Esophagus muscularis mucosa (tissue), 4 donors: ENCODE measurements at places on chromosomes 2 and 18. TPM values are rescaled to one million over a fixed set of nuclear protein-coding genes. Genes with fewer than 3 reads are reported as not detected.

DNA sequence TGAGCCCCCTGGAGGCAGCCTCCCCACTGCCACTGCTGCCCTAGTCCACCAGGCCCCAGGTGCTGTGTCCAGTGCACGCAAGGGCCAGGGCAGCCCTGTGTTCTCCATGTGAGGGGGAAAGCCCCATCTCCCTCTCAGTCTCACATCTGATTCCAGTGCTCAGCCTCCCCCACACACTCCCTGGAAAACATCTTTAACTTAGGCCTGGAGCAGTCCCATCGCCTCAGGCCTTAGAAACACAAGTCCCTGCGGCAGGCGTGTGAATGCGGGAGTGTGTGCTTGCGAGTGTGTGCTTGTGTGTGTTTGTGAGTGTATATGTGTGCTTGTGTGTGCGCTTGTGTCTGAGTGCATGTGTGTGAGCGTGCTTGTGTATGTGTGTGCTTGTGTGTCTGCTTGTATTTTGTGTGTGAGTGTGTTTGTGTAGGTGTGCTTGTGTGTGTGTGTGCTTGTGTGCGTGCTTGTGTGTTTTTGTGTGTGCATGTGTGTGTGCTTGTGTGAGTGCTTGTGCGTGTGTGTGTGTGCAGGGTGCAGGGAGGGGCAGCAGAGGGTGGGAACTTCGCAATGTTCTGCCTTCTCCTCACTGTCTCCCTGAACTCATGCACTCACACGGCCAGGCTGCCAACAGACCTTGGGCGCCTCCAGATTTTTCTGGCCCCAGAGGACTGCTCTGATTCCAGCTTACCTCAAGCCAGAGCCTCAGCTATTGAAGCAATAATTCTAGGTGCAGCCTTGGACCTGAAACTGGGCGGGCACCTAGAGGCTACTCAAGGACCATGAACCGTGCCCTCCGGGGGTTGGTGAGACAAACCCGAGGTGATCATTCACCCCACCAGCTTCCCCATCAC, 139.6 kb downstream of the CABLES1 start:
- peaks cover 7% of the 10 kb centered on the region for H3K4me1 ChIP-seq
- H3K36me3 ChIP-seq: no peaks in the 10 kb centered on the region
- H3K4me3 ChIP-seq: no peak overlapping the region
- no peak overlapping the region for H3K27ac ChIP-seq
- DNase-seq: no peak

- H3K27ac ChIP-seq: no peak overlapping the region
- DNase-seq: no peak
- H3K4me3 ChIP-seq: no peak overlapping the region
Observed at GRCh38 chr2:138279871-138280270, 221.7 kb upstream of the SPOPL start.

GRCh38 chr2:26396734-26397298, 4.9 kb upstream of the DRC1 start:
- no peak overlapping the region for H3K4me3 ChIP-seq
- no peaks in the 10 kb centered on the region for H3K36me3 ChIP-seq
- H3K4me1 ChIP-seq: peaks cover 6% of the 10 kb centered on the region
- H3K27ac ChIP-seq: no peak overlapping the region
- H3K27me3 ChIP-seq: no peaks in the 10 kb centered on the region
- DNase-seq: no peak

GRCh38 chr2:128452536-128453530, 134.2 kb upstream of the HS6ST1 start:
- no peaks in the 10 kb centered on the region for H3K27me3 ChIP-seq
- H3K4me1 ChIP-seq: no peaks in the 10 kb centered on the region
- no peak overlapping the region for H3K27ac ChIP-seq
- H3K4me3 ChIP-seq: no peak overlapping the region
- H3K36me3 ChIP-seq: no peaks in the 10 kb centered on the region

GRCh38 chr2:117785740-117786139, 28.8 kb upstream of the DDX18 start:
- no peak overlapping the region for H3K27ac ChIP-seq
- H3K4me1 ChIP-seq: no peaks in the 10 kb centered on the region
- H3K4me3 ChIP-seq: no peak overlapping the region
- DNase-seq: no peak
- no peaks in the 10 kb centered on the region for H3K27me3 ChIP-seq
- H3K36me3 ChIP-seq: no peaks in the 10 kb centered on the region

- no peak overlapping the region for H3K27ac ChIP-seq
- no peak overlapping the region for H3K4me3 ChIP-seq
- H3K4me1 ChIP-seq: peaks cover 27% of the 10 kb centered on the region
- no peaks in the 10 kb centered on the region for H3K36me3 ChIP-seq
Observed at GRCh38 chr2:168147830-168148794, 99.3 kb downstream of the STK39 start.

GRCh38 chr2:54639609-54640008, 83.9 kb upstream of the EML6 start:
- no peak overlapping the region for H3K4me3 ChIP-seq
- DNase-seq: no peak
- peak overlapping the region; percentile 56 for H3K27ac ChIP-seq
- no peaks in the 10 kb centered on the region for H3K27me3 ChIP-seq

GRCh38 chr2:30255466-30256408, 24.4 kb downstream of the LBH start:
- no peak for DNase-seq
- peak overlapping the region; percentile 28 for H3K27ac ChIP-seq
- no peak overlapping the region for H3K4me3 ChIP-seq
- no peaks in the 10 kb centered on the region for H3K27me3 ChIP-seq

GRCh38 chr18:27501671-27502070, 316.6 kb upstream of the CHST9 start:
- H3K4me1 ChIP-seq: no peaks in the 10 kb centered on the region
- H3K27ac ChIP-seq: no peak overlapping the region
- H3K27me3 ChIP-seq: no peaks in the 10 kb centered on the region
- no peak overlapping the region for H3K4me3 ChIP-seq
- H3K36me3 ChIP-seq: no peaks in the 10 kb centered on the region
- no peak for DNase-seq

- H3K36me3 ChIP-seq: no peaks in the 10 kb centered on the region
- no peak for DNase-seq
- peaks cover 98% of the 10 kb centered on the region for H3K27me3 ChIP-seq
- peak overlapping the region; percentile 31 for H3K4me3 ChIP-seq
Observed at GRCh38 chr2:73291093-73291460, 2.3 kb downstream of the EGR4 start.

DNA sequence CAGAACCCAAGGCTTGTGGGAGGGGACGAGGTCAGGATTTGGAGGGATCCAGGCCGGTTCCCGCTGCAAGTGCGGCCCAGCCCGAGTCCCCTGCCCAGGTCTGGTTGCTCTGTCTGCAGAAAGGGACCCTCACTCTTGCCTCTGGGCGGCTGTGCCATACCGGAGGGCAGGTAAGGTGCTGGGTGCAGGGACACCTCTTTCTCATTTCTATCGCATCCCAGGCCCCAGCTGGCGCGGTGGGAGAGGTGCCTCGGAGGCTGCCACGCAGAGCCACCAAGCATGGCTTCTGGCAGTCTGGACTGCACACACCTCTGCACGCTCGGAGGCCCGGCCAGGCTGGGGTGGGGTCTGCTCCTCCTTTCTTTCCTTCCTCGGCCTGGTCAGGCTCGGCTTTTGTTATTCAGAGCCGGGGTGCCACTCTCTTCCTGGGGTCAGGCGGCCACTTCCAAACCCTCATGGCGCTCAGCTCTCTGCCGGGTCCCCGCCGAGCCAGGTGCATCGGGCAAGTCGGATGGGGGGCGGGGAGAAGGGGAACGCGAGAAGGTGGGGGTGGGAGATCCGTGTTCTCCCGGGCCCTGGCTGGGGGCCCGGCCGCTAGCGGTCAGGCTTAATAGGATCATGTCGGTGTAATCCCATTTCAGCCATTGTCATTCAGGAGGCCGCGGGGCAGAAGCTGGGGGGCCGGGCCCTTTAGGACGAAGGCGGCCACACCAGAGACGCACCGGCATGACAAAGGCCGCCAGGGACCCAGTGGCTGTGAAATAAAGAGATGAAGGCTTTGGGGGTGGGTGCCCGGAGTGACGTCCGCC, 9.0 kb downstream of the GBX2 start:
- H3K4me1 ChIP-seq: peaks cover 21% of the 10 kb centered on the region
- DNase-seq: no peak
- H3K4me3 ChIP-seq: no peak overlapping the region
- no peaks in the 10 kb centered on the region for H3K27me3 ChIP-seq
- H3K36me3 ChIP-seq: no peaks in the 10 kb centered on the region

DNA sequence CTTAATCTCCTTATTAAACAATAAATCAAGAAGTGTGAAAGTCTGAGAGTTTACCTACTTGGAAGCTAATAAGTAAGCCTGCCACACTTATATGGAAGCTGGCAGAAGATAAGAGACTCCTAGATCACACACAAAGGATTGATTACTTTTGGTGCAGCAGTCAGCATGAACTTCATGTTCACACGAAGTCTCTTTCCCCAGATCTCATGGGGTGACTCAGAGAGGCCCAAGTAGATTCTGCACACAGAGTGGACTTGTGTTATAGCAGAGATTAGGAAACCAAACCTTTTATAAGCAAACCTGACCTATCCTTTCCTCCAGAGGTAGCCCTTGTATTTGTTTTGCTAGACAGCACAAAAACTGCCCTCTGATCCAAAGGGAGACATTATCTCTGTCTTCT, 9.9 kb upstream of the GAREM1 start:
- no peaks in the 10 kb centered on the region for H3K36me3 ChIP-seq
- no peak for DNase-seq
- H3K4me1 ChIP-seq: no peaks in the 10 kb centered on the region
- no peak overlapping the region for H3K4me3 ChIP-seq

DNA sequence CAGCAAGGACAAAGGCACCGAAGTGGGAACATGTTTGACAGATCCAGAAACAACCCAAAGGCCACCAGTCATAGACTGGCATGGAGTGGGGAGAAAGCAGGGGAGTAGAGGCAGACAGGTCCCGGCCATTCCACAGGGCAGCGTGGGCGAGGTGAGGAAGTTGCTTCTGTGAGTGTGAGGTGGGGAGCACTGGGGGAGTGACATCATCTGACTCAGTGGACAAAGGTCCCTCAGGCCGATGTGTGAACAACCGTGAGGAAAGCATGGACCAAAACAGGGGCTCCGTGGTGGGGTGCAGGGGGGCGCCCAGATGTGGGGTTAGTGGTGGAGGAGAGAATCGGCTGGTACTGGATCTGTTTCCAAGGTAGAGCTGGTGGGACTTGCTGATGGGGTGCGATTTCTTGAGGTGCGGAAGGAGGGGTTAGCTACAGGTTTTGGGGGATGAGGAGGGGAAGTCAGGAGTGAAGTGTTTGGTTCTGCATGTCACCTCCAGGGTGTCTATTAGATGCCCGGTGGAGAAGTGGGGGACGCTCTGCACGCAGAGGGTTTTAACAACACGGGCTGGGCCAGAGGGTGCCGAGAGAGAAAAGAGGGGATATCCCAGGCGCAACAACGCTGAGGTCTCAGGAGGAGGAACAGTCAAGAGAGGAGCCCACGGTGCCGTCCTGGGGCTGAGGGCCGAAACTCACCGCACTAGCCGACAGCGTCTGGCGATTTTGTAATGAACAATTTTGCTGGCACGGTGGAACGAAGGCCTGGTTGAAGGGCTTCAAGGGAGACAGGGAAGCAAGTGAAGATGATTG, 2.5 kb upstream of the SFT2D3 start:
- DNase-seq: no peak
- no peak overlapping the region for H3K27ac ChIP-seq
- H3K4me1 ChIP-seq: peaks cover 29% of the 10 kb centered on the region
- H3K36me3 ChIP-seq: no peaks in the 10 kb centered on the region
- no peak overlapping the region for H3K4me3 ChIP-seq
- H3K27me3 ChIP-seq: no peaks in the 10 kb centered on the region

DNA sequence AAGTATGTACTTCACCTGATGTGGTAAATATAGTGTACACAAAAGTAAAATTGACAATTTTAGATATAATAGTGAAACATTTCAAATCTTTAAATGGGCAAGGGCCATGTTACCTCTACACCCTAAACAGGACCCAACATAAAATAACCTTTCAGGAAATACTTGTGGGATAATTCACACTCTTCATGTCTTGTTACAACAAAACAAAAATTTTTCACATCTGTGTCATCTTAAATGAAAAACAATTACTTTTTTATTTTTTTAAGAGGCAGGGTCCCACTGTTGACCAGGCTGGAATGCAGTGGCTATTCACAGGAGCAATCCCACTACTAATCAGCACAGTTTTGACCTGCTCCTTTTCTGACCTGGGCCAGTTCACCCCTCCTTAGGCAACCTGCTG, 42.1 kb downstream of the SRBD1 start:
- peaks cover 3% of the 10 kb centered on the region for H3K36me3 ChIP-seq
- no peak overlapping the region for H3K4me3 ChIP-seq
- no peaks in the 10 kb centered on the region for H3K4me1 ChIP-seq
- H3K27me3 ChIP-seq: no peaks in the 10 kb centered on the region

UGT1A3 gene
- total RNA-seq: not detected

ACSL3 gene
- 31.1 TPM for total RNA-seq

VAMP5 gene
- 44.7 TPM for total RNA-seq
